Activated T-cell treated with anti-CD3 and anti-CD28 coated beads, Interleukin-2, amount 50 U/mL, for 24 hours (primary cell): ENCODE measurements at places on chromosomes 13 and 19.

- DNase-seq: no peak
Measured at GRCh38 chr19:17114414-17114831, 38.8 kb downstream of the MYO9B start.

GRCh38 chr13:56900549-56901279 lies 240.0 kb upstream of the PRR20A start:
- no peak for DNase-seq

- no peak for DNase-seq
Measured at GRCh38 chr13:21796066-21796465, 125.2 kb downstream of the FGF9 start.

- DNase-seq: no peak
Measured at GRCh38 chr13:53042877-53043276, 14.3 kb downstream of the OLFM4 start.

DNA sequence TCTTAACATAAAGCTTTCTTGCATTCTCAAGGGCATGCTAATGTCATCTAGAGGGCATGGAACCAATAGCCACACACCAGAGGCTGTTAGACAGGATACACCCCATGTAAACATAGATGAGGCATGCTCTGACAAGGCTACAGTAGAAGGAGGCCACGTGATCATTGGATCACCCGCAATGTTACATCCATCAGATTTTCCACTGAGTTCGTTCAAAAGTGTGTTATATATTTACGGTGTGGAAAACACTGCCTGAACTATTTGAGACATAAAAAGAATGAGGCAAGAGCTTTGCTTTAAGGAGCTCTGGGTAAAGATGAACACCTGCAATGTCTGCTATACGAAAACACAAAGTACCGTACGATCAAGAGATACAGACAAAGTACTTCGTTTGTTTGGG lies 817.5 kb upstream of the SLC10A2 start:
- DNase-seq: no peak

DNA sequence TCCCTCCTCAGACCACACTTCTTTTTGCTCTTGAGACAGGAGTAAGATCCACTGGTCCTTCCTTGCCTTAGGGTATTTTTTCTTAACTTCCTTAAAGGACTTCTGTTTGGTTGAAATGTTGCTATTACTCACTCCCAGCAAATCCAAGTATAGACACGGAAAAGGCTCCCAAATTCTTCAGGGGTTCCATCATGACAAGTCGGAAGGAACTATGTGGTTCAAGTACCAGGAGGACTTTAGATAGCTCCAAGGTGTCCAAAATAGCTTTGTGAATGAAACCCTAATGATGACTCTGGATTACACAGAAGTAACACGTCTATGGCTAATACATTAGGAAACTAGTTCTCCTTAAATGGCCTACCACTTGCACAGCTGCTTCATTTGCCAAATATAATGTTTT lies 238.7 kb downstream of the KCTD12 start:
- no peak for DNase-seq

DNA sequence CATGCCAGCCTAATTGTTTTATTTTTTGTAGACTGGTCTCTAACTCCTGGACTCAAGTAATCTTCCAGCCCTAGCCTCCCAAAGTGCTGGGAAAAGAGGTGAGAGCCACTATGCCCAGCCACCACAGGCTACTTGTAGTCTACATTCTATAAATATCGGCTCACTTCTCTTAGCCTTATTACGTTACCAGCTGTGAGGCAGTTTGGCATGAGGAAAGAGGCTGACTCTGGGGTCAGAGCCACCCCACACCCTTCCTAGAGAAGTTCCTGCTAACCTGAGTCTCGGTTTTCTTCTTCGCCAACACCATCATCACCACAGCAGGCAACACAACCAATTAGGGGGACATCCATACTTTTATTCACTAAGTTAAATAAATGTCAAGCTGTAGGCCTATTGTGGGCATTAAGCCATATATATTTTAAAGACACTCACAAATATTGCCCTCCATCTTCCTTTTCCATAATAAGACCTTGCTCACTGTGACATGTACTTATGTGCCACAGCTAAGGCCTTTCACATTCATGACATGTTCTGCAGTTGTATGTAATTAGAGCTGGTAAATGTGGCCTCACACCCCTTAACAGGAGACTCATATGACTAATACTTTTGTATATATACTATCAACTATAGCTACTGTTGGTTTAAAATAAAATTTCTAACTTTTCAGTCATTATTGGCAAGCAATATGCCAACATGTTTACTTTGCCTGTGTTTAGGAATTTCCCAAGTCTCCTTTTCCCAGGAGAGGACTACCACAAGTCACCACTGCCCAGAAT lies 5.7 kb downstream of the SLC25A30 start:
- no peak for DNase-seq

- DNase-seq: no peak
Measured at GRCh38 chr13:114081761-114082681, 50.4 kb downstream of the RASA3 start.

DNA sequence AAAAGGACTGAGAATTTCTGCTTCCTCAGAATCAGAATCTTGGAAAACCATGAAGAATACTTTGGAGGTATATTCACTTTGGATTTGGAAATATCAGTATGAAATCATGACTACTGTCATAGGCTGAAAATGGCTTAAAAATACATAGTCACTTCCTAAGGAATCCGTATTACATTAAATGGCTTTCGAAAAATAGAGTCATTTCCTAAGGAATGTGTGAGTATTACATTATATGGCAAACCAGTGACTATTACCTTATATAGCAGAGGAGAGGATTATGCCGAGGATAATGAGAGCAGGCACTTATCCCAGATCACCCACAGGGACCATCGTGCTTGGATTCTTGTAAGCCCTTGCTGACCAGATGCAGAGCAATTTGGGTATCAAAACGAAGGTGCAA lies 1471.8 kb downstream of the EFNB2 start:
- DNase-seq: no peak

GRCh38 chr19:43966079-43966694 lies 15.2 kb downstream of the ZNF221 start:
- DNase-seq: no peak

DNA sequence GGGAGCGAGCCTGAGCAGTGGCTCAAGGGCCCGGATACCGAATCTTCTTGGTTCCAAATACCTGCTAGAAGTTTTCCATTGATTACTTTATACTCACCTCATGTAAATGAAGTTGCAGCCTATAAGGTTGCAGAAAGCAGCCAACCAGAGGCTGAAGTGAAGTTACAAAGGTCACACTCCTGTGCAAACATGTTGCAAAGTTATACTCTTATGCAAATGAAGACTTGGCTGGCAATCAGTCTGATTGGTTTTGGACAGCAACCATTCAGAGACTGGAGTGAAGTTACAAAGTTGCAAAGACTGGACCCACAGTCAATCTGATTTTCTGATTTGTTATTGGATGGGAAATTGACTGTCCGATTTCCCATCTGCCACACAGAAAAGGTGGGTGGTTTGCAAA lies 152.5 kb downstream of the GGACT start:
- no peak for DNase-seq
